ENCODE measurements at places on chromosomes 7 and 10. TPM values are rescaled to one million over a fixed set of nuclear protein-coding genes. Genes with fewer than 3 reads are reported as not detected.

SPDYE2 gene
- not detected for total RNA-seq

OR13A1 gene
- not detected for total RNA-seq

AKR1D1 gene
- not detected for total RNA-seq

PRKCQ gene
- 0.38 TPM for total RNA-seq

CYP3A5 gene
- 1.8 TPM for total RNA-seq

ADCK2 gene
- total RNA-seq: 12.3 TPM

TOMM7 gene
- 235 TPM for total RNA-seq

LARP4B gene
- 49.6 TPM for total RNA-seq

HYAL4 gene
- not detected for total RNA-seq

IQUB gene
- 0.97 TPM for total RNA-seq

FAM221A gene
- 2.0 TPM for total RNA-seq

C10orf62 gene
- 0.19 TPM for total RNA-seq

GPRIN2 gene
- not detected for total RNA-seq

DPCD gene
- 11.4 TPM for total RNA-seq

FKBP9 gene
- total RNA-seq: 163 TPM

AASS gene
- total RNA-seq: 17.7 TPM

NAT16 gene
- not detected for total RNA-seq

DDX21 gene
- total RNA-seq: 37.4 TPM

THSD7A gene
- total RNA-seq: 6.6 TPM

MARVELD1 gene
- total RNA-seq: 87.5 TPM

TMEM273 gene
- 17.0 TPM for total RNA-seq

PON1 gene
- total RNA-seq: not detected

HKDC1 gene
- 0.05 TPM for total RNA-seq

SHLD2 gene
- total RNA-seq: 35.1 TPM

OR6V1 gene
- not detected for total RNA-seq

ADRB1 gene
- total RNA-seq: 0.14 TPM

ZNF479 gene
- not detected for total RNA-seq

VPS26A gene
- 44.2 TPM for total RNA-seq

CPN1 gene
- total RNA-seq: not detected

IL6 gene
- 2.4 TPM for total RNA-seq

AP3M1 gene
- 28.3 TPM for total RNA-seq

HTR5A gene
- not detected for total RNA-seq

MRLN gene
- not detected for total RNA-seq

Measured in posterior vena cava (tissue), 2 donors.